ENCODE measurements at places on chromosomes 13 and 19.

- no peaks in the 10 kb centered on the region for H3K27me3 ChIP-seq
- no peaks in the 10 kb centered on the region for H3K4me1 ChIP-seq
- no peak for DNase-seq
- H3K4me3 ChIP-seq: no peak overlapping the region
- no peak overlapping the region for H3K27ac ChIP-seq
- peaks cover 8% of the 10 kb centered on the region for H3K36me3 ChIP-seq
Measured at GRCh38 chr13:97321616-97322321, 99.6 kb downstream of the MBNL2 start.

GRCh38 chr19:47651691-47652090, 42.8 kb downstream of the BICRA start:
- no peak overlapping the region for H3K4me3 ChIP-seq
- no peaks in the 10 kb centered on the region for H3K27me3 ChIP-seq
- no peak for DNase-seq
- H3K4me1 ChIP-seq: peaks cover 18% of the 10 kb centered on the region
- peak overlapping the region; percentile 71 for H3K27ac ChIP-seq

DNA sequence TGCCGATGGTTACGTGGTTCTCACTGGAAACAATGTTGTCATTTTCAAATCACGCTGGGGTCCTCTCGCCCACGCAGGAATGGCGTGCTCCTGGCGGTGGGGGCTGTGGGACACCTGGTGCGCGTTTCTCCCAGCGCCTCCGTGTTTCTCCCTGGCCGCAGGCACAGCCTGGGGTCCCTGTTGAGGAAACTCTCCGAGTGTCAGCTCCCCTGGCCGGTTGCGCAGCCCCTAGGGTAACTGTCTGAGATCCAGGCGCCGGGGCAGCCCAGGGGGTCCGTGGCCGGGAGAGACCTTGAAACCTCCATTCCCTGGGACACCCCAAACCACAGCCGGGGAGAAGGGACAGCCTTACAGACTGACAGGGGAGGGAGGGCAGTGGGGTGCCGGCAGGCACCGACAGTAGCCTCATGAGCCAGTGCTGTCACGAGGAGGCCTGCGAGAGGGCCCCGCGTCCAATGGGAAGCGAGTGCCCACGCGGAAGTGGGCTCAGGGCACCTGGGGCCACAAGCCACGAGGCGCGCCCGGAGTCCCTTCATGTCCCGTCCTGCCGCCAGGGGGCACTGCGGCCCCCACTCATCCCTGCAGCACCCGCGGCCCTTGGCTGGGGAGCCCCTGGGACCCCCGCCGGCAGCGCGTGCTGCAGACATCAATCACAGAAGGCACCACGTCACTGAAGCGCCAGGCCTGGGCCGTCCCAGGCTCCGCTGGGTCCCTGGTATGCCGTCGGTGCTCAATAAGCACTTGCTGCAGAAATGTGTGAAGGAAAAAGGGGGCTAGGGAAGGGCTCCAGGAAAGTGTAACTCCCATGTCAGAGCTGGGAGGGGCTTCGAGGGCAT, 9.5 kb downstream of the ADAMTSL5 start:
- H3K4me1 ChIP-seq: peaks cover 4% of the 10 kb centered on the region
- H3K27me3 ChIP-seq: peaks cover 24% of the 10 kb centered on the region
- H3K4me3 ChIP-seq: no peak overlapping the region
- no peak for DNase-seq

- no peak for DNase-seq
- H3K27ac ChIP-seq: no peak overlapping the region
- peaks cover 17% of the 10 kb centered on the region for H3K36me3 ChIP-seq
Measured at GRCh38 chr13:52414963-52415362, 9.0 kb upstream of the THSD1 start.

Data from progenitor cell of endocrine pancreas (in vitro differentiated cells).